ENCODE measurements at places on chromosomes 6 and 20.

GRCh38 chr20:47493175-47493962 is 8.3 kb upstream of the NCOA3 start:
- no peak for DNase-seq

GRCh38 chr6:15533379-15534026 is 129.3 kb downstream of the DTNBP1 start:
- no peak for DNase-seq

GRCh38 chr6:72946774-72947173 is 278.5 kb downstream of the KHDC1L start:
- no peak for DNase-seq

DNA sequence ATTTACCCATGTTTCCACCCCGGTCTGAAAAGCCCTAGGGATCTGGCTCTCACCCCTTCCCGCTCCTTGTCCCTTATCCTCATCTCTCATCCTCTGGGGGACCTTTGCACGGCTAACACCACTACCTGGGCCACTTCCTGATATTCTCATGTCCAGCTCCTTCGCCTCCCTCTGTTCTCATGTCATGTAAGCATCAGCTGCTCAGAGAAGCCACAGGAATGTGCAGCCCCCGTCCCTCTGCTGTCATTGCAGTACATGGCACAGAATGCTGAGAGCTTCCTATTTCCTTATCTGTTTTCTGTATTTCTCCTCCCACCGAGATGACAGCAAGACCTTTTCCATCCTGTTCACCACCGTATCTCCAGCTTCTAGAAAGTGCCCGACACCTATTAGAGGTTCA is 102.4 kb downstream of the MTHFD1L start:
- DNase-seq, result no peak

DNA sequence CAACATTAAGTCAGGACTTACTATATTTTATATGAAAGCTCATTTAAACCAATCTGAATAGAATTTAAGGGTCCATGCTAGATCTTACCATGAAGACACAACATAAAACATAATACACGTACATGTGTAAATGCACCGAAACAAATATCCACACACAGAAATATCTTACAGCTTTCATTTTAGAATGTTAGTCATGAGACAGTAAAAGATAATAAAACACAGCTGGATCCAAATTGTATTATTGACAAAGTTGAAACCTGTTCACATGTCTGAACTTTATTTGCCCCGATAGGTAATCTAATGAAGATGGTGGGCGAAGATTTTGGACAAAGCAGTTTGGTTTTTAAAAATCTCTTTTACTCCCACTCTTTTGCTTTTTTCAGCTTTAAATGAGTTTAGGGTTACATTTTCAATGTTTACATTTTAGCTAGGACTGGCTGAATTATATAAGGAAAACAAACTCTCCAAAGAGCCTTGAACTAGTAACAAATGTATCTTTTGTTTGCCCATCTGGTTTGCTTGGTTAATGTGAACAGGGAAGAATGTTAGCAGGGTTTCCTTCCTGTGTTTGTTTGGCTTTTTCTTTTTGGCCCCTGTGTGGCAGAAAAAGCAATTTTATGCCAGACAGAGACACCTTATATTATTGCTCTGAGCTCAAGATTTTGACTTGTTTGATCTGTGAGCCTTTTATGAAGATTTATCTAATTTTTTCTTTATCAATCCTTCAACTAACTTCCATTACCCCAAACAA is 5.1 kb upstream of the TMEM181 start:
- no peak for DNase-seq

Measured in stimulated activated CD8-positive, alpha-beta memory T cell treated with anti-CD3 and anti-CD28 coated beads, Interleukin-15, amount 100 ng/mL, for 24 hours (primary cell).